ENCODE measurements at places on chromosomes 3 and 15.

- no peak for DNase-seq
Measured at GRCh38 chr3:36212251-36212650, 168.1 kb upstream of the STAC start.

DNA sequence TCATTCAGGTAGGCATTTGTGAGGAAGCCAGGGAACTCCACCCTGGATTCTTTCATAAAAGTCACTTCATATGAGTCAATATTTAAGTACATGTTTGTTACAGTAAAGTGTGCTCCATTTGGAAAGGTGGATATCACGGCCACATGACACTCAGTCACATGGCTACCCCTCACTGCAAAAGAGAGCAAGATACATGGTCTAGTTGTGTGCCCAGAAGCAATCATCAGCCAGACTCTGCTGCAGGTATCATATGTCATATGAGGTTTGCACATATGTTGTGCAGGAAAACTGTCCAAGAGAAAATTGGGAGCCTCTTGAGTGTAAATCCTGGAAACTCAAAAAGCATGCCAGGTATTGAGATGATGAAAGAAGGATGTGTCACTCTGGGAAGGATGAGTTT is 55.0 kb upstream of the NMNAT3 start:
- no peak for DNase-seq

- DNase-seq, result no peak
Measured at GRCh38 chr3:71809321-71810026, 24.5 kb upstream of the PROK2 start.

GRCh38 chr3:56704706-56705105 is 21.6 kb upstream of the TASOR start:
- DNase-seq, result no peak

DNA sequence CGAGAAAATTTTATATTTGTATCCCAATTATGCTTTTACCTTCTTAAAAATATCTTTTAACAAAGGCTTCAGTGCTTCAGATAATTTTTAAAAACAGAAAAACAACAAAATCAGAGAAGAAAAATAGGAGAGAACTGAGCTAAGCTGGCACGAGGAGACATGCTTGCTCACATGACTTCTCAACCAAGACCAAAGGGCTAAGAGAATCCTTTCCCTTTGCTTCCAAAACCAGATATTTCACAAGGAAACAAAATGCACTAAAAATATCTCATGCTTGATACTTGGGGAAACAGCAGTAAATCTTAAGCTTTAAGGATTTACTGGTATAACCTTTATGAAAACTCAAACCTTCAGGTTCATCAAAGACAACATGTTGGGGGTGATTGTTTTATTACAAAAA is 58.4 kb downstream of the CAPN7 start:
- DNase-seq, result no peak

GRCh38 chr3:193800138-193801043 is 207.4 kb downstream of the OPA1 start:
- DNase-seq, result no peak

DNA sequence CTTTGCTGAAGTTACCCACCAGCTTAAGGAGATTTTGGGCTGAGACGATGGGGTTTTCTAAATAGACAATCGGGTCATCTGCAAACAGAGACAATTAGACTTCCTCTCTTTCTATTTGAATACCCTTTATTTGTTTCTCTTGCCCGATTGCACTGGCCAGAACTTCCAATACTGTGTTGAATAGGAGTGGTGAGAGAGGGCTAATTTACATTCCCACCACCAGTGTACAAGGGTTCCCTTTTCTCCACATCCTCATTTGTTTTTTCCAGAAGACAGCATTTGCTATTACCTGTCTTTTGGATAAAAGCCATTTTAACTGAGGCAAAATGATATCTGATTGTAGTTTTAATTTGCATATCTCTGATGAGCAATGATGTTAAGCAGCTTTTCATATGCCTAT is 329.9 kb upstream of the TPRG1 start:
- DNase-seq, result no peak

DNA sequence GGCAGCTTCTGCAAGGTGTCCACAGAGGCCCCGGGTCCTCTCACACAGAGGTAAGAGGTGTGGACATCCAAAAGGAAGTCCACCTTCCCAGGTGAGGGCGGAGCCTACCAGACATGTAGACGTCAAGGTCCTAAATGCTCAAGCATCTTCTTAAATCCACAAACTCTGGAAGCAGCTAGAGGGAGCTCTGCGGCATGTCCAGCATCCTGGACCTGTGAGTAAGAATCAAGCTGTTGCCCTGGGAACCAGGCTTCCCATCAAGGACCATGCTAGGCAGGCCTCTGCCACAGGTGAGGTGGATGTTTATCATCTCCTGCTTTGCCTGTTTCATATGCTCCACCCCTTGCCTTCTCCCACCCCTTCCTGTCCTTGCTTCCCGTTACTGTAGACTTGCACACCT is 368.2 kb downstream of the GABRG3 start:
- DNase-seq, result no peak

DNA sequence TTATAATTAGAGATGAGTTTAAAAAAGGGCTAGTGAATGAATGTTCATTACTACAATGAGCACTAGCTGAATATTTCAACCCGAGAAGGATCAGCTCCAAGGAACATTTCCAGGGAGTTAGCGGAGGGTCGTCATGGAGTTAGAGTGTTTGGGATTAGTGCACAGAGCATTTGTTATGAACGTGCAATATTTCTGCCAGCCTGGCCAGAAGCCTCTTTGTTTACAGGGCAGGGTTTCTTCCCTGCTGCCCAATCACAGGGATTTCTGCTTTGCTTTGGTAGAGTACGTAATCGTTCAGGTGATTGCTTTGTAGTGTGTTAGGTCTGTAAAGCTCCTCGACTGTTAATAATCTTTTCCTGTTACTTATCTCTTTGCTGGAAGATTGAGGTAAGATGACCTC is 5.9 kb downstream of the CGNL1 start:
- DNase-seq, result no peak

DNA sequence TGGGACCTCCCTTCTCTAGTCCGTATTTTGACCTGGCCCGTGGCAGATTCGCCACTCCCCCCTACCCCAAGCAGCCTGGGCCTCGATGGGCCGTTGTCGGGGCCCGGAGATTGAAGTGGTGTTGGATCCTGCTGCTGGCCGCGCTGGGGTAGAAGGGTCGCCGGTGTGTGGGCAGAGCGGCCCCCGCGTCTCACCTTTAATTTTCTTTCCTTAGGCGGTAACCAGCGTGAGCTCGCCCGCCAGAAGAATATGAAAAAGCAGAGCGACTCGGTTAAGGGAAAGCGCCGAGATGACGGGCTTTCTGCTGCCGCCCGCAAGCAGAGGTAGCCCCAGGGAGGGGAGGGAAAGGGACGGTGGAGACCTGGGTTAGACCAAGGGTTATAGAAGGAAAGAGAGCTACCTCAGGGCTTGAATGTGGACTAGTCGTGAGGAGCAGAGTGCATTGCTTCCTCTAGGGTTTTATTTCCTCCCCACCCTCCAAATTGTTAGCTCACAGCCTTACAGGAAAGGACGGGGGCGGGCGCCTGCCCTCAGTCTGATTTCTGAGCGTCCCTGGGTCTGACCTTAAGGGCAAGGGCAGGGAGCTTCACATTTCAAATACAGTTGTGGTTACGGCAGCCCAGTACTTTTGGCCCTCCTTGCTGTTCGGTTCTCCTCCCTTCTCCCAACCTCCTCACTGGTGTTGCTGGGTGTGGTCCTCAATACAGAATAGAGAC is 799 bp downstream of the SERF2 start:
- DNase-seq, result no peak

DNA sequence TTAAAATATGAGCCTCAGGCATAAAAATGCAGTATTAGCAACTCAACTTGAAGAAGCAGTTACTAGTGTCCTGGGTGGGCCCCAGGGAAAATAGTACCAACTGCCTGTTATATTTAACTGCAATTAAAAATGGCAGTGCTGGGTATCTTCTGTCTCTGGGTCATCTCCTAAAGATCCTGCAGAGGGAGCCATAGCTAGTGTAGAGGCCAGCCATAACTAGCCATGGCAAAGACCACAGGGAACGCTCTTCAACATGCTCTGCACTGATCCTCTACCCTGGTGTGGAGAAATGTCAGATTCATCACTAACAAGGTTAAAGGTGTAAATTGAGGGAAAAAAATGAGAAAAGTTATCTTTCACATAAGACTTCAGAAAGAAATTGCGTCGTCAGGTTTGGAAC is 181.3 kb downstream of the SNRPN start:
- no peak for DNase-seq

DNA sequence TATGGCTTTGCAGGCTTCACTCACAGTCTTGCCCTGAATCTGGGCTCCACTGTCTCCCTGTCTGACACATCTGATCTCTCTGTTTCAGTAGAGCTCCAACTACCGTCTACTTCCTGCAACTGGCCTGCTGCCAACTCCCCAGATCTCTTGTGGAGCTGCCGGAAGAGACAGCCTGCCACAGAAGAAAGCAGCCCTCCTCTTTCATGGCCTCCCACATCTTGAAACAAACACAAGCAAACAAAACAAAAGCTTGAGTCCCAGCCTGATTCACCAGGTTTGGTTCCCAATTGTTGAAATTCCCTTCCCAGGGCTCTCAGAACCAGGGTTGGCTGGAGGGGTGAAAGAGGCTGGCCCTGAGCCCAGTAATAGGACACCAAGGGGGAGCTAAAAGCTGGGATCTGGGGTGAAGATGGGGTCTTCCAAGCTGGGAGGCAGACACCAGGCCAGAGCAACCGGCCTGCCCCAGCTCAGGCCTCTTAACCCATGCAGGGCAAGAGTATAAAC is 55.3 kb upstream of the CA12 start:
- peak; percentile 65 for DNase-seq

DNA sequence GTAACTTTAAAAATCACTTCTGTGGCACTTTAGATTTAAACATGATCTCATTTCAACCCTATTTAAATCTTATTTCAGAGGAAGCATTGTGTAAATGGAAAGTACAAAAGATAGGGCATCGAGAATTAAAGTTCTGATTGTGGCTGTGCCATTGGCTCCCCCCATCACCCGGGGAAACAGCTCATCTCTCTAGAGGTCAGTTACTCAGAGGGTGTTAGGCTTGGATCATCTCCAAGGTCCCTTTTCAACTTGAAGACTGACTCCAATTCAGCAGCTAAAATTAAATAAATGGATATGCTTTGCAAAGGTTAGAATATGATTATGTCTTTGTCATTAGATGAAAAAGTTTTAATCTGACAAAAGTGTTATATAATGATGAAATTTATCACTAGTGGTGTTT is 20.1 kb downstream of the CADM2 start:
- DNase-seq, result no peak

DNA sequence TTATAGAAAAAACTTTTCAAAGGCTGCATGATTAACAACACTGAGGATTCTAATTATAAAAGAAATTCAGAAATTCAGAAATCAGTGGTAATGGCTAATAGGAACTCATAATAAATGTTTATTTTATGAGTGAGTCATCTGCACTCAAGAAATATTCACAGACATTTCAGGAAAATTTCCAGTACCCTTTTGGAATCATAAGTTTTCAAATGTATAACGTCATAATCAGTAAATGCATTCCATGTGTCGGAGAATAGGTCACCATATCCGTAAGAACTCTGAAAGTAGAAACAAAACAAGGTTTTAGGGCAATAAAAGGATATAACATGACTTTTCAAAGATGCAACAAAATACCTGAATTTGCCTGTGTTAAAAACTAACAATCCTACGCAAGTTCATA is 24.7 kb downstream of the EOGT start:
- DNase-seq, result no peak

DNA sequence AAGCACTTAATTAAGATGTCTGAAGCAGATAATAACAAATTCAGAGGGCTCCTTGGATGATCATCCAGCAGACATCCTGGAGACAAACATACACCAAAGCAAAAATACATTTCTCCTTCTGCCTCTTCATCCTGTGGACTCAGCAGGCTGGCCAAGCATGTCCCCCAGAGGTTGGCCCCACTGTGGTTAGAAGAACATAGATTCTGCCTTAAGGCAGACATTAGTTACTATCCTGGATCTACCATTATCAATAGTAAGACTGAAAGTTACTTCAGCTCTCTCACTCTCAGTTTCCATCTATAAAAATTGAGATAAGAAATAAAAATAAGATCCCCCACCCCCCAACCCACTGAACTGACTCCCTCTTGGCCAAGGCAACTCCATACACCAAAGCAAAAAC is 28.6 kb upstream of the TGFBR2 start:
- no peak for DNase-seq

- no peak for DNase-seq
Measured at GRCh38 chr3:27471923-27472550, 12.1 kb downstream of the SLC4A7 start.

DNA sequence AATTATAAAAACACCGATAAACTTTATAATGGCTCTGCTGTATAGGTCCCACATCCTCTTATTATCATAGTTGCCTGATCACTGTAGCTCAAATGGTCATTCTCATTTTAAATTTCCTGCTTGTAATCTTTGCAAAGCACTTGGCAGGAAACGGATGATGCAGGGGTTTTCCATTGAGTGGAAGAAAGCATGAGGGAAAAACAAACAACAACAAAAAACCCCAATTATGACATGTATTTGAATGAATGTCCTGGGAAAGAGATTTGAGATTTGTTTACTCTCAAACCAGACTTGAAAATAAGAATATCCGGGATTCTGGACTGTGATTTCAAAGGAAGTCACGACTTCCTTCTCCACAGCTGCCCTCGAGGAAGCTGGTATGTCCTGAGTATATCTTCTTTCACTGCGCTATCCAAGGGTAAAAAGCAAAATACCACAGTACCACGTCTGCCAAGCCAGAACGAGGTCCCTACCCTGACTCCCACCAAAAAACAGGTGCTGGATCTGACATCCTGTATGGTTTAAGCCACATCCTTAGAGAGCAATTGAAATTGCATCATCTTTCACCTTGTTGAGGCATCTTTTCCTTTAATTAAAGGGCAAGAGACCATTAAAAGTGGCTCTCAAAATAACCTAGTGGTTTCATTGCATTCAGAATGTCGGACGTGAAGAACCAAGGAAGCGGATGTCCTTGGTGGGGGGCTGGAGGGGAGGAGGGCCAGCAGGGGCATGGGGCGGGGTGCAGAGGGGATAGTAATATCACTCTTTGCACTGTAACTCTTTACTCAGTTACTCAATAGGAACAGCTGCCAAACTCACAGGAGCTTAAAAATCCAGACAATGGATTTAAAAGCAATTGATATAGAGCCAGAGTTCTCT is 13.5 kb upstream of the TIPIN start:
- peak; percentile 27 for DNase-seq

DNA sequence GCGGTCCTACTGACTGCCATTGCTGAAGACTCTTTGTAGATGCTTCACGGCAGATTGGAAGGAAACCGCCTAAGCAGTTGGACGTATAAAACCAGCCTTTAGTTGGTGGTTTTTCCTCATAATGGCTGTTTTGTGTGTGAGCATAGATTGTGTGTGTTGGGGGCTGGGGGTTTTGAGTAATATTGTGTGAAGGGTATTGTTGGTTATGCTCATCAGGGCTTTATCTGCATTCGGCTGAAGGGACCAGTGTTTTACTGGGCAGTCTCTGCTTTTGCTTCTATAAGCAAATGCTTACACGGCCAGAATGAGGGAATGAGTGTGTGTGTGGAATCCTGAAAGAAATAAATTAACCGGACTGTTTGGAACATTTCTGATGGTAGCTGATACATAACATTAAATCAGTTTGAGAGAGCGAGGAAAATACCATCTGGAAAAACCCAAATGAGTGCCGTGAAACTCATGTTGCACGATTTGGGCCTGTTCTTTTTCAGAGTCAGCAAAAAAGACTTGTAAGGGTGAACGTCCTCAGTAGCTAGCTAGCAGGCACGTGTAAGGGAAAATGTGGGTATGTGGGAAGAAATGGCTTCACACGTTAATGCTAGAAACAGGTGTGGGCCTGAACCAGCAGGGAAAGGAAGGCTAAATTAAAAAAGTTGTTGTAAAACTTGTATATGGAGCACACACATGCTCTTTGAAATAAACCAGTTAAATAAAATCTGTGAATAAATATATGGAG is 1.9 kb downstream of the MITF start:
- DNase-seq, result no peak
